ENCODE measurements at places on chromosomes 11 and 22.

DNA sequence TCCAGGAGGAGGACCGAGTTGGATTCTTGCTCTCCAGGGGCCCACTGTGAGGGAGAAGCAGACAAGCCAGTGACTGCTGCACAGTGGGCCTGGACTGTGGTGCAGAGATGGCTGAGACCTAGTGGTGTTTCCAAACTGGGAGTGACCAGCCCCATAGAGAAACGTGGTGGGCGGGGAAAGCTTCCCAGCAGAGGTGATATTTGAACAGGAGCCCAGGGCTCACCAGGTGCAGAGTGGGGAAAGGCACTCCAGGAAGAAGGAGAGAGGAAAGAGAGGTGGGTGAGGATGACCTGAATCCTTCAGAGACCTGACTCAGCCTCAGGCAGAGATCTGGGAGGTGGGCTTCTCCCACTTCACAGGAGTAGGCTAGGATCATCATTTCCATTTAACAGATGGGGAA, 52.1 kb upstream of the RASD2 start:
- no peak for DNase-seq

DNA sequence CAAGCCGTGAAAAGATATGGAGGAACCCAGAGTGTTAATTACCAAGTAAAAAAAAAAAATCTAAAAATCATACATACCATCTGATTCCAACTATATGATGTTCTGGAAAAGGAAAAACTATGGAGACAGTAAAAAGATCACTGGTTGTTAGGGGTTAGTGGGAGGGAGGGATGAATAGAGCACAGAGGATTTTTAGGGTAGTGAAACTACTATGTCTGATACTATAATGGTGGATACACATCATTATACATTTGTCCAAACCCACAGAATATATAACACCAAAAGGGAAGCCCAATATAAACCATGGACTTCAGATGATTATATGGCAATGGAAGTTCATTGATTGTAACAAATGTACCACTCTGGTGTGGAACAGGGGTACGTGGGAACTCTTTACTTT, 74.1 kb downstream of the ENTHD1 start:
- DNase-seq = no peak

- no peak for DNase-seq
These were observed 21.9 kb downstream of the SBF2 start for GRCh38 chr11:10272132-10272531.

DNA sequence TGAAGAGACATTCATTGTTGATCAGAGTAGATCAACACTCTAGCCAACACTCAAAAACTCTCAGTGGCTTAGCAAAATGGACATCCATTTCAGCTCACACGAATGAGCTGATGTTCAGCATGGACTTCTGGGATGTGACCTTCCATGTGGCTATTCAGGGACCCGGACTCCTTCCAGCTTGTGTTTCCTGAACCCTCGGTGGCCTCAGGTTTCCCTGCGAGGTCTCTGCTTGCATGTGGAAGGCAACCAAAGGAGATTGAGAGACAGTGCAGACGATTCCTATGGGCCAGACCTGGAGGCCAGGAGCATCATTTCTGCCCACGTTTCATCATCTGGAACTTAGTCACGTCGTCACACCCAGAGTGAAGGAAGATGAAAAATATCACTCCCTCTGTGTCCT, 1137.4 kb downstream of the TBC1D22A start:
- no peak for DNase-seq

- DNase-seq = no peak
These were observed 16.8 kb downstream of the CD5 start for GRCh38 chr11:61119055-61119454.
